ENCODE measurements at places on chromosomes 12 and 14.

DNA sequence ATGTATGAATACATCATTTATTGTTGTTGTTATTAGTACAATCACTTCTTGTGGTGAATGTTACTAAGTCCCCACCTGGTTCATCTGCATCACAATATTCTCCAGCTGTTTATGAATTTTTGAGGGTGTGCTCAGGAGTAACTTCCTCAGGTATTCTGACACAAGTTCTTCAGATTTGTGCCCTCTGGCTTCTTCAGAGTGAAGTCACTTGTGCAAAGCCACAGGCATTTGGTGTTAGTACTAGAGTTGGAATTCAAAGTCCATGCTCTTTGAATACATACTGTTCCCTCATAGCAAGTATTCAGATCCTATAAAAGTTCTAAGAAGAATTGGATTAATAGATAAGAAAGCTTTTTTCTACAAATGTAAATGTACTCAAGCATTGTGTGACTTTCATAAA lies 150.3 kb upstream of the AVPR1A start:
- DNase-seq, result no peak

DNA sequence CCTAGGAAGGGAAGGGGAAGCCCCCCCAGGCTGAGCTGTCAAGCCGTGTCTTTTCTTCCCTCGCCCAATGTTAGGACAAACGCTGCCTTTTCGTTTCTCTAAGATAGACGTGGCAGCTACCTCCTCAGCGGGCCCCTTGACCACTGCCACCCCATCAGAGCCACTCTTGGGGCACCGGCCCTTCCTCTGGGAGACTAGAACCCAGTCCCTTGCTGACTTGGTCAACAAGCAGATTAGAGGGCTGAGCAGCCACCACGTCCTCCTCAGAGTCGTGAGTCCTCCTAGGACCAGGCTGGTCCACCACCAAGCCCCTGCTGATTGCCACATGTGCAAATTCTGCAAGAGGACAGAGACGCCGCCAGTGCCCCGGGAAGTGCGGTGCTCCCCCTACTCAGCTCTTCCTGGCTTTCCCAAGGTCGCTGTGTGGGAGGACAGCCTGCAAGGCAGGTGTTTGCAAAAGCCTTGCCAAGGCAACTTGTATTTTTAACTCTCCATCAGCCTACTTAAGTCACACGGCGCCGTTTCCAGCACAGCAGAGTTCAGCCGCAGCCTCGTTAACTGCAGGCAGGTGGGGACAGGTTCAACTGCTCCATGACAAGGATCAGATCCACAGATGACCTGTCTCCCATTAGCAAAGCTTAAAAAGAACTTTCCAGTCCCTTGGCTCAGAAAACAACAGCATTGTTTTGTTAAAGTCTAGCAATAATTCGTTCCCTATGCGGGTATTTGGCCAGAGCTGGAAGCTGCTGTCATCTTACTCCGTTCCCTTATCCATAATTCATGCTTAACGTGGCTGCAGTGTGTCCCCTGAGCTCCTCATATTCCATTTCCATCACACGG lies 65.6 kb downstream of the TESC start:
- DNase-seq, result no peak

- DNase-seq, result no peak
These were observed 88.7 kb downstream of the PPP2R5E start for GRCh38 chr14:63454436-63454835.

GRCh38 chr14:45060551-45060950 lies 23.4 kb upstream of the PRPF39 start:
- DNase-seq, result no peak

DNA sequence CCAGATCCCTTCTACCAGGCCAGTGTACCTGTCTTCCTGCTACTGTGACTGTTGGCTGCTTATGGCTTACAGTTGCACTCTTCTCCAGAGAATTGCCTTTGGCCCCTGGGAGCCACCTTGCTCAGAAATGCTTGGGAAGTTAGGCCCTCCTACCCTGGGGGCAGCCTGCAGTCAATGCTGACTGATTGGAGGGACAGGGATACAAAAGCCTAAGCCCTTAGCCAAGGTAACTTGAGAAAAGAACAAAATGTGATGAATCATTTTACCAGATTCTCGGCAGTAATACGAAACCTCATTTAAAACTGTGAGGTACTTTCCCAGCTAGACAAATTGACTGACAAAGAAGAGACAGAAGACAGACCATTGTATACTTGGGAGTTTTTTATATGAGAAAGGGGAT lies 47.3 kb downstream of the PTCSC3 start:
- no peak for DNase-seq

- no peak for DNase-seq
These were observed 46.9 kb upstream of the MDM1 start for GRCh38 chr12:68378872-68379606.

DNA sequence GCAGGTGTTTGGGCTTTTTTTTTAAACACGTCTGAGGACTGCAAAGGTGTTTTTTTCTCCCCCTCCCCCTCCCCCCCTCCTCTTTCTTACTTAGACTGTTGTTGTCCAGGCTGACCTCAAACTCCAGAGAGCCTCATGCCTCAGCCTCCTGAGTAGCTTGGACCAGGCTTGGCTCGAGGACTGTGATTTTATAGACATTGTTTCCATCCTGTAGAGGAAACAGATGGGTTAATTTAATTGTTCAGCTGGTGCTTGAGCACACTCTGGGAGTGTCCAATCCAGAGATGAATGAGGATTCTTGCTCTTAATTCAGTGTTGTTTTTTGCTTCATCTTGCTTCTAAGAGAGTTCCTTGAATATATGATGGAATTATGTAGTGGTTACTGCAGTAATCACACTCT lies 42.1 kb downstream of the RASSF3 start:
- no peak for DNase-seq

- DNase-seq, result no peak
These were observed 173.2 kb upstream of the PWP1 start for GRCh38 chr12:107512391-107512790.

- no peak for DNase-seq
These were observed 95.1 kb downstream of the CAND1 start for GRCh38 chr12:67364228-67364627.

- no peak for DNase-seq
These were observed 27.6 kb upstream of the GALNT9 start for GRCh38 chr12:132356691-132357622.

- DNase-seq, result no peak
These were observed 48.8 kb downstream of the LRTM2 start for GRCh38 chr12:1869145-1869544.

DNA sequence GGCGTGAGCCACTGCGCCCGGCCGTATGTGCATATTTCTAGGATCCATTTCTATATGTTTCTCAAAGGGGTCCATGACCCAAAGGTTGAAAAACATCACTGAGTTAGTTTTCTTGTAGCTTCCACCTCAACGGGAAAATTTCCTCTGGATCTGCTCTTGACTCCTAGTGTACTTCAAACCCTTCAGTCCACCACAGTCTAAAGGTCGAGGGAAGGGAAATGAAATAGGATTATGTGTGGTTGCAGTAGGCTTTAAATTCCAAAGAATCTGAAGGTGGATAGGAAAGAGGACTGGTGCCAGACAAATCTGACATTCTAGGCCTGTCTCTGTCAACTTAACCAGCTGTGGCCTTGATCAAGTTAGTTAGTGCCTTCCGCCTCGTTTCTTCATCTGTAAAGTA lies 1.7 kb upstream of the SUOX start:
- DNase-seq, result no peak

DNA sequence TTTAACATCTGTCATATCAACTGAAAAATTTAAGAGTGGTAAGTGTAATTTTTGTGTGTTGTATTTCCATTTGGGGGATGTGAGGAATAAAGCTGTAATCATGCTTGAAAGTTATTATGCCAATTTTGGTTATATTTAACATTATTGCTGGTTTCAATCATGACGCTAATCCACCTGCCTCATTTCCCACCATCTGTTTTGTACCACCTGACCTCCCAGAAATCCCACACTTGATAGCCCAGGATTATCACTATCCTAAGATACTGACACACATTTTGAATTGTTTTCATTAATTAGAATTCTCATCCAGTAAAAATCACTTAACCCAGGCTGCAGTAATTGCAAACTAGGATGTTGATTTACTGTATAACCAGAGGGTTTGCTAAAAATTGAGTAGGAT lies 1119.8 kb downstream of the AACS start:
- no peak for DNase-seq

- DNase-seq, result no peak
These were observed 41.7 kb downstream of the NPAS3 start for GRCh38 chr14:32980178-32980901.

DNA sequence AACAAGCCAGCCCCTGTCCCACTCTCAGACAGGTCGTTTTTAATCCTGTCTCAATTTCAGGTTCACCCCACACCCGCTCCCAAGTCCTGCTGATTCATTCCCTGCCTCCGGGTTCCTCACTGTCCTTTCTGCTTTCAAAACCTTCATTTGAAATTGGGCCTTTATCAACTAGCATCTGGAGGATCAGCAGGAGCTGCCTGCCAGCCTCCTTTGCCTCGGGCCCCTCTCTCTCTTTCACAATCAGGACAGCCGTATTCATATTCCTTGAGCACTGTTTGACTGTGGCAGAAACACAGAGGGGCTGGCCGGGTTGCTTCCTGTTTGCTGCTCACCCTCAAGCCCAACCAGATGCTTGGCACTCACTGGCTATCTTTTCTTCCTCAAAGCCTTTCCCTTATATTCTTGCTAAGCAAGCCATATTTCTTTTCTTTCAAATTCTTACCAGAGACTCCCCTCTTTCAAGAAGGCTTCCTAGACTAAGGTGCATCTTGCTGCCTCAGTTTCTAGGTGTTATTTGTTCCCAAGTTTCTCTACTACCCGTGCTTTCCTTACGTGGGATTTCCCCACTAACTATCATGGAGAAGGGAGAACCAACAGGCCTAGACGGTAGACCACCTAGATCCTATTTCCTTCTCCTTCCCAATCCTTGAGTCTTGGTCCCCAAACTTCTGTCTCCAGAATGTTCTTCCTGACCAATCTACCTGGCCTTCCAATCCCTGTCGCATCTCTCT lies 3.0 kb downstream of the GALNT6 start:
- DNase-seq, result no peak

DNA sequence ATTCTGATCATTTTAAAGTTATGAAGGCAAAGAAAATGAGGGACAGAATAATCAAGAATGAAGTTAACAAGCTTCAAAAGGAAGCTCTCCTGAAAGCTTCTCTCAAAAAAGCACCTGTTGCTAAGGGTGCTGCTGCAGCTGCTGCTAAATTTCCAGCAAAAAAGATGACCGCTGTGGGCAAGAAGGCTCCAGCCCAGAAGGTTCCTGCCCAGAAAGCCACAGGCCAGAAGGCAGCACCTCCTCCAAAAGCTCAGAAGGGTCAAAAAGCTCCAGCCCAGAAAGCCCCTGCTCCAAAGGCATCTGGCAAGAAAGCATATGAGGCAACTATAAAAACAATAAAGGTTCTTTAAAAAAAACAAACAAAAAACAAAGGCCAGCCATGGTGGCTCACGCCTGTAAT lies 52.7 kb upstream of the NR2C1 start:
- DNase-seq, result no peak

GRCh38 chr12:39586816-39587215 lies 32.8 kb downstream of the ABCD2 start:
- no peak for DNase-seq

GRCh38 chr12:102095677-102096263 lies 24.1 kb downstream of the NUP37 start:
- no peak for DNase-seq

GRCh38 chr14:24392325-24393091 lies 6.3 kb upstream of the NYNRIN start:
- DNase-seq, result no peak

- DNase-seq, result no peak
These were observed 108.0 kb downstream of the LIN7A start for GRCh38 chr12:80829767-80830166.

DNA sequence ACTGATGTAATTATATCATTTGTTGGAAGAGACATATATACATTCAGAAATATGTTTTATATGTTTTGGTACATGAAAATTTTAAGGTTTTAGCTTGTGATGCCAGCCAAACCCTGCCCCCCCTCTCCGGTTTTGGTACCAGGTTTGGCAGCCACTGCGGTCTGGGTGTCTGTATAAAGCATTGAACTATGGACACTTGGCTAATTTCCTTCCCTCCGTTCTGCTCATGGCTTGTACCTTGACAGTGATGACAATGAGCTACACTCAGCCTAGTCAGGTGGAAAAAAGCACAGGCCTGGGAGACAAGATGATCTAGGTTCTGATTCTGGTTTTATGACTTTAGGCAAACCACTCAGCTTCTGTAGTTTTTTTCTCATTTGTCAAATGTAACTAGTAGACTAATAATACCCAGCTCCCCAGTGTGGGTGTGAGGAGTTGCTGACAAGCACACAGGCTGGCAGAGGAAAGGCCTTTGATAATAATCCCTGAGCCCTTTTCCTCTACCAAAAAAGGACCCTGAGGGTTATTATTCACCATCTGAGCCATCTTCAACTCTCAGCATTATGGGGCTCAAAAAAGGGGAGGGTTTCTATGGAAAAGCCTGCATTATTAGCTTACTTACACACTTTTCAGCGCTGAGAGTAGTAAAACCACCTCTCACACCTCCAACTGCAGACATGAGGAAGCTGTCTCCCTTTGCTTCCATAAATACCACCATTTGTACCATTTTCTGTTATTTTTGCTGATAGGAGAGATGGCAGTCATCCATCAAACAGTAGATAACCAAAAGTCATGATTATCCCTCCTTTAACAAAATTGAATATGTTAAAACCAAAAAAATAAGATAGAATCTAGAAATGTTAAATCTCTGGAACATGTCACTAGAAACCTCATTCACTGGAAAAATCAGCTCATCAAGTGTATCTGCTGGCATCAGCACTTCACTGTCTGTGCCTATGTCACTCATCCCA lies 76.3 kb upstream of the PSMC1 start:
- DNase-seq, result no peak

DNA sequence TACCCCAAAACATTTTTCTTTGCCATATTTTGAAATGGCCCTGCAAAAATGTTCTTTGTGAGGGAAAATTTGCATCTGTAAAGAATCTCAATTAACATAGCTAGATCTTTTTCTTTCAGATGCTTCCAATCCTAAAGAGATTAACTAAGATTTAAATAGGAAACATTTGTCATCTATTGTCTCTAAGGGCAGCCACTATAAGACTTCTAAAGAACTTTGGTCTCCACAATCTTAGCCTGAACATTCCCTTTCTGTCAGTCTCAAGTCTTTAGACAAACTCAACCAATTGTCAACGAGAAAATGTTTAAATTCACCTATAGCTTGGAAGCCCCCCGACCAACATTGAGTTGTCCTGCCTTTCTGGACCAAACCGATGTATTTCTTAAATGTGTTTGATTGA lies 71.1 kb upstream of the RASSF8 start:
- no peak for DNase-seq

GRCh38 chr14:95700221-95700976 lies 13.5 kb downstream of the TCL1A start:
- no peak for DNase-seq

DNA sequence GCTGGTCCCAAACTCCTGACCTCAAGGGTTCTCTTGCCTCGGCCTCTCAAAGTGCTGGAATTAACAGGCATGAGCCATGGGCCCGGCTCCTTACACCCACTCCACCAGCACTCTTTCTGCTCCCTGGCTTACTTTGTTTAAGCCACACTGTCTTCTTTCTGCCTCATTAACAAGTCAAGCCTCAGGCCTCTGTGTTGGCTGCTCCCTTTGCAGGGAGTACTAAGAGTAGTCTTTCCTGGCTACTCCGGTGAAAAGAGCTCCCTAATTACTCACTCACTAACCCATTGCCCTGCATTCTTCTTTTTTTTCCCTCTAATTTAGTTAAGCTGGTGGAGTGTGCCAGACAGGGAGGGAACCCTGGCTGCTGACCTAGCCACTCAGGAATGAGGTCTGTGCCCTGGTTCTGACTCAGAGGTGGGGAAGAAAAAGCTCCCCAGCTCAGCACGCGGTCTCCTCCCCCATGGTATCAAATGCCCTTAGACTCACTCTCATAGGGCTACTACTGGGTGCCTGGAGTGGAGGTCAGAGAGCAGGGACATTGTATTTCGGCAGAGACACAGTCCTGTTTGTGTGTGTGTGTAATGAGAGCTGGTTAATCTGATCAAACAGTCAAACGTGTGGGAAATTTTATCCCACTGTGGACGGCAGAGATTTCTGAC lies 19.8 kb downstream of the GALNT6 start:
- DNase-seq, result no peak
